ENCODE measurements at places on chromosomes 2 and 18.
A peak's percentile ranks its signal among the peaks of the same experiment; 100 is the strongest.

DNA sequence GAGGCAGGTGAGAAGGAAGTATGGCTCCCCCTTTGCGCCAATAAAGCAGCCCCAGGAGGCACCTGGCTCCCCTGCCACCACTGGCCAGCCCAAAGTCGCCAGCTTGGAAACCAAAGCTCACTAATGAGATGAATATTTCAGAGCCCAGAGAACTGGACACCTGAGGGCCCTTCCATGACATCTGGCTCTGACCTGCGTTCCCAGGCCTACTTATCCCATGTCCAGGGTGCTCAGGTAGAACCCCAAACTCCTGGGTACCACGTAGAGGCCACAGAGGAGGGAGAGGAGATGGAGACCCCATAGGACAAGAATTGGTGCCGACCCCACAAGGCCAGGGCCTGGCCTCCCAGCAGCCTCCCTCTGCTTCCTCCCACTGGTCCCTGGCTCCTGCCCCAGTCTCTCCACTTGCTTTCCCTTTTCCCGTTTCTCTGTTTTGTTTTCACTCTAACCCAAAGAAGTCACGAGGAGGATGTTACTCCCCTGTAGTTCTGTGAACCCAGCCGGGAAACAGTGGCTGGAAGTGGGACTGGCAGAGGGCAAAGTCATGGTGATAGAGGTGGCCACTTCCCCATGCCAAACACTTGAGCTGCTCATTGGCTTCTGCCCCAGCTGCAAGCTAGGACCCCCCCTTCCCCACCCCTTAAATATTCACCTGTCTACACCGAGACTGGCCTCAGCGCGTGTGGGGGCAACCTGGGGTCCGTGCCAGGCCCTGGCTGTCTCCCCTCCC is 820 bp downstream of the TMBIM1 start:
- DNase-seq = peak; percentile 87

- no peak for DNase-seq
Measured at GRCh38 chr2:45974056-45974455, 322.6 kb downstream of the PRKCE start.

- no peak for DNase-seq
Measured at GRCh38 chr2:202400941-202401340, 24.8 kb downstream of the BMPR2 start.

DNA sequence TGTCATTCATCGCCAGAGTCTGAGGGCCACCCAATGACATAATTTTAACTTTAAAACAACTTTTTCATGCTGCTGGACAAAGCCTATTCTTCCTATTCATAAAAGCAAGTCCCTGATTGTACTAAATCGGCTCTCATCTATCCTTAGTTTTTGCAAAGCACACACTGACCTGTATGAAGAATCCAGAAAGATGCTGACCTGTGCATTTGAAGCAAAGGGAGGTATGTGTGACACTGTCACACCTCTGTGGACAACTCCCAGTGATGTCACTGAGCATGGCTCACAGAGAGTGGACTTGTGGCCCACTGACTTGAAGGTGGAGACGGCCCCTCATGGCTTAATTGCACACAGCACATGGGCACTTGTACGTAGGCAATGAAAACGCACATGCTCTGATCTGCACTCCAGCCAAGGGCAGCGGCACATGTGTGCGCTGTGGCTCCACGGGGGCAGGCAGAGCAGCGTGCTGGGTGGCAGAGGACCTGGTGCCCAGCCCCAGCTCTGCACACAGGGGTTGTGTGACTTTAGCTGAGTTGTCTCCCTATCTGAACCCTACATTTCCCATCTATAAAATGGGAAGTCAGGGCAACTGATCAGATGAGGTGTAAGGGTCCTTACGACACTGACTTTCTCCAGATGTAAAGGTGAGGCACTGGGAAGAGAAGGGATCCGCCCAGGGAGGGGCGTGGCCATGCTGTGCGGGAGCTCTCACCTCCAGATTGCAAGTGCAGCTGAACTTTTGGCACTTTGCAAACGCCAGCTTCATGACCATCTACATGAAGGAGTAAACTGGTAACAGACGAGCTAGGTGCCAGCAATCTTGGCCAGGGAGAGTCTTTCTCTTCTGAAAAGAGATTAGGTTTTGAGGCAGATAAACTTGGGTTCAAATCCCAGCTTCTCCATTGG is 14.3 kb upstream of the ODC1 start:
- no peak for DNase-seq

GRCh38 chr2:175001566-175001965 is 3.6 kb downstream of the CHN1 start:
- no peak for DNase-seq

DNA sequence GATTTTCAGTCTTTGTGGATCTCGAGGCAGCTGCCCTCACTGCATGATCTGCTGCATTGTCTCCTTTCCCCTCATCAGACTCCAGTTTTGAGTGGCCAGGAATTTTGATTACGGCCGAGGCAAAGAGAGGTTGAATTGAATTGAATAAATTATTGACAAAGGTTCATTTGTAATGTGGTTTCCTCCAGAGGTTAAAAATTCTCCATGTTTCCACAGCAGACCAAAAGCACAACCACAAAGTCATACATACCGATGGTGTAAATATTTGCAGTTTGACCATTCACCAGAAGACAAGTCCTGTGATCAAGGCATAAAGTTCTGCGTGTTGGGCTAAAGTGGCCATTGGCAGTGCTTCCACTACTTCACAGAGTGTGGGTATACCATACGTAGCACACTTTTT is 343.8 kb upstream of the MYT1L start:
- no peak for DNase-seq

Data from inflammatory macrophage treated with lipopolysaccharide for 4 hours (primary cell).